ENCODE measurements at places on chromosomes 3 and 15.

DNA sequence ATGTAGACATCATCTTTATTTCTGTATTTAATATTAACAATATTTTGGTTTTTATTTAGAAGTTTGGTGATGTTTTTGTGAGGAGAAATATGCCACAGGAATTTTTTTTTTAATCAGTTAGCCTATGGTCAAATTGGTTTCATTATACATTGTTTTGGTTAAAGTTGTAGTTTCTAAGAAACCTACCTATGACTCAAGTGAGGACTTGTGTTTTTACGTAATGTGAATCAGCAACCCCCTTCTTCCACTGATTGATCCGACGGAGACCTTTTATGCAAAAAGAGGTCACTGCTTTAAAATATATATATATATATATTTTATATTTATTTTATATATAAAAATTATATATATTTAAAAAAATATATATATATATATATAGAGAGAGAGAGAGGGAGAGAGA lies 698.1 kb downstream of the FHIT start:
- no peak for DNase-seq

GRCh38 chr15:90040618-90041017 lies 39.5 kb downstream of the ZNF710 start:
- no peak for DNase-seq

GRCh38 chr3:177245250-177245649 lies 48.0 kb upstream of the TBL1XR1 start:
- no peak for DNase-seq

DNA sequence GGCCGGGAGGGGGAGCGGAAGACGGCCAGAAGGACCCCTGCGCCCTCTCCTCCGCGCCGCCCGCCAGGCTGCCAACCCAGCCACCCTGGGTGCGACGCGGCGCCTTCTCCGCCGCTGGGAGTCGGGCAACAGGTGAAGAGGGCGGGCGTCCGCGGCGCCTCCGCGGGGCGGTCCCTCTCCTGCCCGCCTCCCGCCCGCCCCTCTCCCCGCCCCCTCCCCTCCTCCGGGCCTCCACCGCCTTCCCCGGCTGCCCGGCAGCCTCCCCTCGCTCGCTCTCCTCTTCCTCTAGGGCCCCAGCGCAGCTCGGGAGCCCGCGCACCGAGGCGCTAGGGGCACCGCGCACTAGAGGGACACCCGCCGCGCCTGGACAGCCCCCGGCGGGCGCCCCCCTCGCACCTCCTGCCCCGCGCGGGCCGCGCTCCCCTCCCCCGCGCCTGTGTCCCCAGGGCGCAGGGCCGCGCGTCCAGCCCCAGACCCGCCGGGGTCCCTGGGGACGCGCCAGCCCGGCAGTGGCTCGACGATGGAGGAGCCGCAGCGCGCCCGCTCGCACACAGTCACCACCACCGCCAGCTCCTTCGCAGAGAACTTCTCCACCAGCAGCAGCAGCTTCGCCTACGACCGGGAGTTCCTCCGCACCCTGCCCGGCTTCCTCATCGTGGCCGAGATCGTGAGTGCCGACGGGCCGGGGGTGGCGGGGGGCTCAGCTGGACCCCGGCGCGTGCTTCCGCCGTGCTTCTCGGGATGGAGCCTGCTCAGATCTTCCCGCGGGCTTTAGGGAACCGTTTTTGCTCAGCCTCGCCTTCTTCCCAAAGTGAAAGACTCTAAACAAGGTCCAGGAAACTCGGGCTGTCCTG lies at the start of gene CMTM8:
Gene CMTM8 (plus strand): TSS at position 228 of the 854 bp plus-strand sequence. CDS start 293 bp downstream, at position 521.
- DNase-seq: peak; percentile 65

DNA sequence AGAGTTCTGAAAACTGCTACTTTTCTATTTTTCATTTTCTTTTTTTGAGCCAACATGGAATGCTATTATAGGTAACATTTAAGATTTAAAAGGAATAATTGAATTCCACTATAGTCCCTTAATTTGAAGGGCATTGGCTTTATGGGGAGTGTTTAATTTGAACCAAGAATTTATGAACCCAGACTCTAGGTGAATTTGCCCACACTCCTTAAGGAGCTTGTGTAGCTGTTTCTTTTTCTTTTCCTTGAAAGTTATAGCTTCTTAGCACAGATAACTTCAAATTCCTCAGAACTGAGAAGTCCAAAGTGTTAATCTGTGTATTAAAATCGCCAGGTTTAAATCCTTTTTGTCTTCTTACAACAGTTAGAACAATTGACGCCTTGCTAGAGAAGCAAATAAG lies 4.7 kb upstream of the MEIS2 start:
- no peak for DNase-seq

GRCh38 chr3:169863458-169863899 lies 6.3 kb downstream of the LRRC31 start:
- DNase-seq: peak; percentile 77

DNA sequence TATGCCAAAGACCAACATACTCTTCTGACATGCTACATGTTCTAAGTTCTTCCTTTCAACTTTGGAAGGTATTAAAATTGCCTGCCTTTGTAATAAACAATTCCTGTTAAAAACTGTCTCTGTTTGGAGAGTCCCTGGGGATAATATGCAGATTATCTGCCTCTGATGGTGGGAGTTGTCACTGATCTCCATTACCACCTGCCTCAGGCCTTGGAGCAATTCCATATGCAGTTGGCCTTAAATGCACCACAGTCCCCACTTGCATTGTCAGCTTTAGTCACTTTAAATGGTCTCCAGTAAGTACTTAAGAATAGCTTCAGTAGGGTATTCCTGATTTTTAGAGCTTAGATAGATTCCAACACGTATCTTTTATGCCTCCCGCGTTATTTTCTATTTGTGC lies 121.1 kb upstream of the GOLIM4 start:
- no peak for DNase-seq

DNA sequence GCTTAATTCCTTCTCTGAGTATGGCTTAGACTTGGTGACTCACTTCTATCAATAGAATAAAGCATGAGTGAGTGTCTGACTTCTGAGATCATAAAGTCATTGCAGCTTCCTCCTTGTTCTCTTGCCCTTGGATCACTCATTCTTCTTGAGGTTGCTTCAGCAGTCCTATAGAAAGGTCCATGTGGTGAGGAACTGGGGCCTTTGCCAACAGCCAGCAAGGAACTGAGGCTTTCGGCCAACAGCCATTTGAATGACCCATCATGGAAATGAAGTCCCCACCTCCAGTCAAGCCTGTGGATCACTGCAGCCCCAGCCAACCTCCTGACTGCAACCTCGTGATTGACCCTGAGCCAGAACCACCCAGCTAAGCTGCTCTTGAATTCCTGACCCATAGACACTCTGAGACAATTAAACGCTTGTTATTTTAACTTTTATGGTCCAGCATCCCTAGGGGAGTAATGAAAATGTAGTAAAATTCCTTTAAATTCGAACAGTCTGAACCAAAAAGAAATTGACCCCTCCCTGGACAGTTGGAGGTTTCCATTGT lies 84.5 kb downstream of the WDR76 start:
- DNase-seq: no peak

GRCh38 chr15:58741032-58741431 lies 8.5 kb downstream of the ADAM10 start:
- no peak for DNase-seq

DNA sequence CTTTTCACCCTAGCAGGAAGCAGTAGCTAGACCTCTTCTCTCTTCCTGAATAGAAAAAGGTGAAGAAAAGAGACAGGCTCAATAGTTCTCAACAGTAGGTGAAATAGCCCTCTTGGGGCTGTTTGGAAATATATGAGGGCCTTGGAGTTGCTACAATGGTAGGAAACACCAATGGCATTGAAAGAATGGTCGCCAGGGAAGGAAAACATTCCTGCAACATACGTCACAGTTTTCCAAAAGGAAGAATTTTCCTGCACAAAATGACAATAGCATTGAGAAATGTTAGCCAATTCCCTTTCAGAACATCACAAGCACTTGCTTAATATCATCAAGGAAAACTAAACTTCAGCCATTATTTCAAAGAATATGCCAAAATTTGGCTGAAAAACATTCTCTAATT lies 484.5 kb downstream of the IGSF11 start:
- no peak for DNase-seq

DNA sequence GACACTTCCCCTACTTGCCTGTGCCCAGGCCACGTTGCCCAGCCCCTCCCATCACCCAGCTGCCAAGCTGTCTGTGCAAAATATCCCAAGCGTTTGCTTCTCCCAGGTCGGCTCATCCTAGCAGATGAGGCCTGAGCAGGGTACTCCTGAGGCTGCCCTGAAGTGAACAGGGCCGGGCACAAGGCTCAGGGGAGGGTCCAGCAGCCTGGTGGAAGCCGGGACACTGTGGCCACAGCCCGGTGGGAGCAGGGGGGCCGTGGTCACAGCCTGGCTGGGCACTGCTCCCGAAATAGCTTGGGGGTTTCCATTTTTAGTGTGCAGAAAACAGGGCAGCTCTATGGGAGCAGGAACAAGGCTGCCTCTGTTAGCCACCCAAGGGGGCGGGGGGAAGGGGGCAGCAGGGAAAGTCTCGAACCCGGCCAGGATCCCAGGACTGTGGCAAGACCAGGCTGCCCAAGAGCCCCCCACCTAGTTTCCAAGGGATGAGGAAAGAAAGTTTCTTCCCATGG lies 3.4 kb downstream of the PLXNB1 start:
- no peak for DNase-seq

- DNase-seq: no peak
Observed at GRCh38 chr3:65669163-65669875, 369.4 kb downstream of the MAGI1 start.

GRCh38 chr3:160577556-160578195 lies 12.3 kb upstream of the KPNA4 start:
- no peak for DNase-seq

- no peak for DNase-seq
Observed at GRCh38 chr3:119700269-119700919, 2.4 kb upstream of the CFAP91 start.

GRCh38 chr3:111859061-111859973 lies at the start of gene PHLDB2:
TSS of gene PHLDB2 (plus strand) at chr3:111859265. CDS start at chr3:111884078, 24,813 bp downstream.
- no peak for DNase-seq

DNA sequence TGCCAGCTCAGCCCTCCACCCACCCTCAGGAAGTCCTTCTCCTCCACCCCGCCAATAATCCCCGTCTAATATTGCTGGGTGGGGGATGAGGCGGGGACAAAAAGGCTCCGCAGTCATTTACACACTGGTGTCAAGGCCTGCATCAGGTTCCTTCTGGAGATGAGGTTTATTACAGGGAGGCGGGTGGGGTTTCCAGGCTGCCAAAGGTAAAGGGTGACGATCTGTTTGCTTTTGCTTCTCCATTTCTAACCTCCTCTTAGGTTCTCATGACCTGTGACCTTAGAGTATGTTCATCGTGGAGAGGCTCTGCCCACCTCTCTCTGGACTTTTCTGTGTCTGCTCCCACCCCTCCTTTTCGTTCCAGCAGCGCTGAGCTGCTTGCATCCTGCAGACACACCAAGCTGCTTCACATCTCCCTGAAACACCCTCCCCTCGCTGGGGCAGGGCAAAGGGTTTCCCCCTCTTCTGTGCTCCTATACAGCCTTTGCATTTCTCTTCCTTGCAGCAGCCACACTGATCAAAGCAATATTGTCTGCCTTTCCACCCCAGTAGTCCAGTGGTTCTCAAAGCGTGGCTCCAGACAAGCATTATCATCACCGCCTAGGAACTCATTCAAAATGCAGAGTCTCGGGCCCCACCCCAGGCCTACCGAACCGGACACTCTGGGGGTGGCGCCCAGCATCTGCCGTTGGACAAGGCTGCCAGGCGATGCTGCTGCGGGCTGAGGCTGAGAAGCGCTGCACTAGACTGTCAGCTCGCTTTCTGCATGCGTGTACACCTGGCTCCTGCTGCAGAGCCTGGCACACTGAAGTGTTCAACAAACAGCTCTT lies 26.6 kb downstream of the CA12 start:
- DNase-seq: no peak

- no peak for DNase-seq
Observed at GRCh38 chr3:197592361-197593045, 36.7 kb upstream of the BDH1 start.

DNA sequence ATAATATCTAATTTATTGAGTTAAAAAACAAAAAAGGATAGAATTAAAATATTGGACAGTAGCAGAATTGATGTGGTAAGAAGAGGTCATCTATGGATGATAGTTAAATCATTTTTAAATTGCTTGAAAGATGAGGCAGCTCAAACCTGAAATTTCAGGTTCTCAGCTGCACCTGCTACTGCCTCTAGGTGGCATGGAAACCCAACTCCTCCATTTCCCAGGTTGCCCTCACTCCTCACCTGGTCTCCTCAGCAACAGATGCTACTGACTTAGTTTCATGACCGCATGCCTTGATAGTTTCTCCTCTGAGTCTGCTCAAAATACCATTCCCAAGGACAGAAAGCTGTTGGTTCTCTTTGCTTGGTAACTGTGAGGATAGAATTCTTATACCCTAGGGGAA lies 148.1 kb downstream of the ABHD5 start:
- DNase-seq: no peak

DNA sequence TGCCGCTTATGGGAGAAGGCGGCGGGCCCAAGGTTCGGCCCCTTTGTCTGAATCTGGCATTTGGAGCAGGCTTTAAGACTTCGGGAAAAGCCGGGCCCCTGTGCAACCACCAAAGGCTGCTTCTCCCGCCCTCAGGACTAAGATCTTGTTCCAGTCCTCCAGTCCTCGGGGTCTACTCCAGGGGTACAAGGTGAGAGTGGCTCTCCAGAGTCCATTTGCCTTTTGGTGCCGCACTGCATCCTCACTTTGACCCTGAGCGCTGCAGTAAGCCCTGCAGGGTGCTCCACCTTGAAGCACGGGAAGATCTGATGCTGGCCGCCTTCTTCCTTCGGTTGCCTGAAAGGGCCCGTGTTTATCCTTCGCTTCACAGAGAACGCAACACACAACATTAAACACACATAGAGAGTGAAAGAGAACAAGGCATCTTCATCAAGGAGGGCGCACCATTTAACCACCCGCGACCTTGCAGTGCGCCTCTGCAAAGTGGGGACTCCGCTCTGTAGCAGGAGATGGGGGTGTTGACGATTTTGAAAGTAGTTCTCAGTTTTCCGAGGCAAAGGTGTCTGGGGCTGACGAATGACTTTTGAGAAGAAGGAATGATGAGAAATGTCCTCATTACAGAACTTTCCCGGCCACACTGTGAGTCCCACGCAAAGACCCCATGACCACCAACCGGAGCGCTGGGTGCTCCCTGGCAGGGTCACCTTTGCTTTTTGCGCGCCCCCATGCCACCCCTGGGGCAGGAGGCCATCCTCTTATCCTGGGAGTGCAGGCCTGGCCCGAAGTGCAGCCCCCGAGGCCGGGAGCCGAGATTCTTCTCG lies 1.0 kb downstream of the PIGZ start:
- DNase-seq: no peak

- no peak for DNase-seq
Observed at GRCh38 chr3:79019924-79020173, 747.9 kb downstream of the ROBO1 start.

GRCh38 chr3:42827023-42827422 lies 17.8 kb downstream of the ACKR2 start:
- no peak for DNase-seq

GRCh38 chr3:53160660-53161449 lies at the start of gene PRKCD:
TSS of gene PRKCD (plus strand) at chr3:53161209. CDS start at chr3:53178423, 17,214 bp downstream.
- peak; percentile 51 for DNase-seq

- DNase-seq: no peak
Observed at GRCh38 chr3:171157286-171157685, 130.8 kb upstream of the SLC2A2 start.

Data from stimulated activated CD4-positive, alpha-beta T cell treated with anti-CD3 and anti-CD28 coated beads, Interleukin-12 subunit alpha, Interleukin-12 subunit beta, amount 100 ng/mL, for 48 hours (primary cell).